Stimulated activated CD4-positive, alpha-beta T cell treated with anti-CD3 and anti-CD28 coated beads, Interleukin-2, amount 100 ng/mL, for 4 hours (primary cell): ENCODE measurements at places on chromosomes 13 and 19.

DNA sequence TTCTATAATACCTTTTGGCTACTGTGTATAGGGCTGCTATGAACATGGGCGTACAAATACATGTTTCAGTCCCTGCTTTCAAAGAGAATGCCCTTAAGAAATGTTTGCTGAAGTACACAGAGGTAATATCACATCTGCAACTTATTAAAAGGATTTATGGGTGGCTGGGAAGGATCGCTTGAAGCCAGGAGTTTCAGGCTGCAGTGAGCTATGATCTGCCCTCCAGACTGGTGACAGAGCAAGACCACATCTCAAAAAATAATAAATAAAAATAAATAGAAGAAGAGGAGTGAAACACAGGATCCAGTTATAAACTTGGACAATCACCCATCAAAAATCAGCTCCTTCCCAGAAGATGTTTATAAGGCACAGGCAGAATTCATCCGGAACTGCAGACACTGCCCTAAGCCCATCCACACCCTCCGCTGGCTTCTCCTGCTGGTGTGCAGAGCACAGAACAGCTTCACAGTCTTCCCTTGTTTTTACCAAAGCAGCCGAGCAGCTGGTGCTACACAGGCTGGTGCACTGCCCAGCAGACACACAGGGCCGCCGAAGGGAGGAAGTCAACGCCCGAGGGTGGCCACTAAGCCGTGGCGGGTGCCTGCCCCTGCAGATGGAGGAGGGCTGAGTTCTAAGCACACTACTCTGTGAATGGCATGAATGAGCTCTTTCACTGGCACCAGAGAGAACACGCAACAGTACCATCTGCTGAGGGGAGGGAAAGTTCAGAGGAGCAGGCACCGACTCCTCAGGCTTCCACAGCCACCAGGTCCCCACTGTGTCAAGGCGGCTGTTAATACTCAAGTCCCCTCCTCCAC, 44.0 kb downstream of the BRD4 start:
- DNase-seq: no peak

- DNase-seq: no peak
Measured at GRCh38 chr13:70386919-70387318, 278.7 kb upstream of the KLHL1 start.

- DNase-seq: no peak
Measured at GRCh38 chr13:32423592-32423991, 4.3 kb downstream of the N4BP2L1 start.

GRCh38 chr19:13398780-13399726, 107.2 kb downstream of the CACNA1A start:
- no peak for DNase-seq

DNA sequence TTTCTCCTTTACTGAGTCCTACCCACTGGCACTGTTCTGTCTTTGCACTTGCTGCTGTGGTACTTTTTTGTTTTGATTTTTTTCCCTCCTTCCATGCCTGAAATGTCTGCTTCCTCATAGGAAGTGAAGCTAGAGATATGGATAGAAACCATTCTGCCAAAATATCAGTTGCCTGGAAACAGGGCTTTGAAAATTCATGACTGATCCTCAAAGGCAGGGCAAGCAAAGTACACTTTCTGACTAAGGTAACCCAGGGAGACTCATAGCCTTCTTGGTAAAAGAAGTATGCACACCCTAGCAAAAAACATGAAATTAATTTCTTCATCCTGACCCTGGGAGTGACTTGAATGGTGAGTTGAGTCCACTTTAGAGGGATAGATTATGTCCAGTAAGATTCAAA, 329.8 kb downstream of the MYO16 start:
- DNase-seq: no peak

- DNase-seq: no peak
Measured at GRCh38 chr13:52793515-52794061, 54.0 kb upstream of the CNMD start.

- no peak for DNase-seq
Measured at GRCh38 chr19:35143818-35144217, 763 bp downstream of the FXYD7 start.
